H1 (cell line): ENCODE measurements at places on chromosomes 13 and 19.

- peak; percentile 98 for DNase-seq
Measured at GRCh38 chr19:13817615-13818371, 22.6 kb downstream of the ZSWIM4 start.

DNA sequence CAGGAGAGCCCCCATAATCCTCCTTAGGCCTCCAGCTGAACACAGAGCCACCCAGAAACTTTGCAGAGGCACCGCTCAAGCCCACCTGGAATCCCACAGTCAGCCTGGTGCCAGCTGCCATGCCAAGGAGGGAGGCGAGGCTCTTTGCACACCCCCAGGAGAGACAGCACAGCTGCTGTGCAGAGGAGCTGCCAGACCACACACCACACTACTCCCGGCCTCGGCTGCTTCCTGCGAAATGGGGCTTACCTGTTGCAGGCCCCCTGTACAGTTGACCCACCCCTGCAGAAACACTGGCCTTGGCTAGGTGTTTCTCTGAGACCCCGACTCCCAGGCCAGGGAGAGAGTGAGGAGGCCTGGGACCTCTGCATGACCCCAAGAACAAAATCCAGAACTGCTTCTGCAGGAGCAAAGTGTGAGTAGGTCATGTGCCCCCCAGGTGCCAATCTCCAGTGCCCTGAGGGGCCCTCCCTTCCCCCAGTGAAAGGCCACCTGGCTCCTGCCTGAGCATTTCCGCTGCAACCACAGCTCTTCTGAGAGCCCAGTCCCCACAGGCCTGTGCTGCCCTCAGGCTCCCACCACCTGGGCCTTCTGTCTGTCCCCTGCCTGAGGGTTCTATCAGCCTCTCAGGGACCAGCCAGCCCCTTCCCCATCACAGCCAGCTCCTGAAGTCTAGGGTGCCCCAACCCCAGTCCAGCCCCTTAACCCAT is 580.4 kb downstream of the UQCRFS1 start:
- DNase-seq, result no peak

- no peak for DNase-seq
Measured at GRCh38 chr13:100140441-100140840, 51.5 kb downstream of the PCCA start.

DNA sequence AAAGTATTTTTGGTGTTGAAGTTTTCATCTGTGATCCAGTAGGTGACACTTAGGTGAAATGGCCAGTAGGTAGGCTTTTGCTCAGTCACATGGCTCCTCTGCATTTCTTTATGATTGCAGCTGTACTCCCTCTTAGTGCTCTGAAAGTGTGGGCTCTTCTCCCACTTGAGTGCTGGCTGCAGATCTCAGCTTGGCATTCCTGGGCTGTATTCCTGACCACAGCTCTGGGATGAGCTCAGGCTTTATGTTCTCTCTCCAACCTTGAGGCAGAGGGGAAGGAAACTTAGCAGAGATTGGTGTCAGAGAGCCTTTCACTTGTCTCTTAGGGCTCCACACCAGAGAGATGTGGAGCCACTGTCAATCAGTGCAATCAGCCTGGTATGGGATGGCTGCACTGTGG is 254.3 kb downstream of the NDFIP2 start:
- no peak for DNase-seq

GRCh38 chr13:46665633-46666482 is 112.9 kb downstream of the LRCH1 start:
- no peak for DNase-seq

- DNase-seq, result no peak
Measured at GRCh38 chr13:80695841-80696240, 354.9 kb upstream of the SPRY2 start.

- peak; percentile 77 for DNase-seq
Measured at GRCh38 chr19:3366753-3367627, 607 bp downstream of the NFIC start.

- no peak for DNase-seq
Measured at GRCh38 chr13:33322543-33322809, 36.9 kb upstream of the STARD13 start.

GRCh38 chr19:40598121-40598917 is 2.9 kb upstream of the LTBP4 start:
- no peak for DNase-seq

- DNase-seq, result no peak
Measured at GRCh38 chr13:95707442-95708390, 30.8 kb downstream of the DNAJC3 start.

GRCh38 chr19:1513499-1514294 is 878 bp upstream of the ADAMTSL5 start:
- DNase-seq, result peak; percentile 82

GRCh38 chr13:42804244-42804874 is 23.0 kb downstream of the FAM216B start:
- no peak for DNase-seq

DNA sequence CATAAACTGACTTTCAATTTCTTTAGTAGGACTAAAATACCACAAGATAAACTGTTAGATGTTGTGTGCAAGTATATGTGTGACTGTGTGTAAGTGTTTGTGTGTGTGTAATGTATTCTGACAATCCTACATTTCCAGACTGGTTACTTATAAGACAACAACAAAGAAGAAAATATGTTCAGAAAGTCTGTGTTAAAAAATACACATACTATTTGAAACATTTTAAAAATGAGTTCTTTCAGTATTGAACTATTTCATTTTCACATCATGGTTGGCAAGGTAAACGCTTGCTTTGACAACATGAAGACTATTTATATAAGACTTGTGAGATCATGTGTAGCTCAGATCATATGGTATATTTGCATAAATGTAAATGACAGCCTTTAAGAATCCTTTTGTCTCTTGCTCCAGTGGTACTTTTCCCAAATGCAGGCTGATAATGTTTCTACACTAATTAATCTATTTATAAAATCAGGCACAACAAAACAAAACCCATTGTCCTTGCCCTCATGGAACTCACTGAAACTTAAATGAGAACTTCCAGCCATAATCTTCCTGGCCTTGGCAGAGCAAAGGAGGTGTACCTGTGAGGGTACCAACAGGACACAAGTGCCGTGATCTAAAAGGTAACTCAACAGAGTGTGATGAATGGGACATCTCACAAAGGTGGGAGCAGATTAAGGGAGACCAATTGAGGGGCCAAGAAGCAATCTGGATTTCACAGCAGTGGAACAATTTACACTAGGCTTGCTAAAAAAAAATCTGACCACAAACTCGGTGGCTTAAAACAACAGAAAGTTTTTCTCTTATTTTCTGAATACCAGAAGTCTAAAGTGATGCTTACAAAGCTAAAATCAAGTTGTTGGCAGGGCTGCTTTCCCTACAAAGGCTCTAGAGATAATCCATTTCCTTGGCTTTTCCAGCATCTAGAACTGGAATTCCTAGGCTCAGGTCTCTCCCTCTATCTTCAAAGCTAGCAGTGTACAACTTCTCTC is 349.0 kb downstream of the TBC1D4 start:
- DNase-seq, result no peak

DNA sequence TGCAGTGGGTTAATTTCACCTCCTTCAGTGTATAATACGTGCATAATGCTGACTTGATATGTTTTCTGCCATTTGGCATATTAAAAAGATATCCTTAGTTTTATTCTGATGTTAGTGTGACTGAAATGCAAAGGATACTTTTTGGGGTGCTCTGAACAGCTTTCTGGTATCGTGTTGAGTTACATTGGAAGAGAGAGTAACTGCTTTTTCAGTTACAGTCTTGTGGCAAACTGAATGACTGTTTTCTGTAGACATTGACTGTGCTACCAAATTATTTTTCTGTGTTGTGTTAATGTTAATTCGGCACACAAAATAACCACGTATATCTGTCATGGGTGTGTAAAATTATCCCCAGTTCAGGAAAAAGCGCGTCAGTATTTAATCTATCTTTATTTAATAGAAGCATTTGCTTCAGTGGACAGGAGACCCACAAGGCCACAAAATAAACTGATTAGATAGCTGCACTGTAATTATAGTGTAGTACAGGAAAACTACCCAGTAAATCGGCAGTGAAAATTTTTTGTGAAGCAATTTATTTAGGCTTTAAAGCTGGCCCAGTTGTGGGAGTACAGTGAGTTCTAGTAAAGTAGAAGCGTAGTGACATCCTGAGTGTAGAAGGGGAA is 2.5 kb downstream of the URI1 start:
- DNase-seq, result no peak

GRCh38 chr19:45418802-45419201 is 4.9 kb downstream of the ERCC1 start:
- no peak for DNase-seq

DNA sequence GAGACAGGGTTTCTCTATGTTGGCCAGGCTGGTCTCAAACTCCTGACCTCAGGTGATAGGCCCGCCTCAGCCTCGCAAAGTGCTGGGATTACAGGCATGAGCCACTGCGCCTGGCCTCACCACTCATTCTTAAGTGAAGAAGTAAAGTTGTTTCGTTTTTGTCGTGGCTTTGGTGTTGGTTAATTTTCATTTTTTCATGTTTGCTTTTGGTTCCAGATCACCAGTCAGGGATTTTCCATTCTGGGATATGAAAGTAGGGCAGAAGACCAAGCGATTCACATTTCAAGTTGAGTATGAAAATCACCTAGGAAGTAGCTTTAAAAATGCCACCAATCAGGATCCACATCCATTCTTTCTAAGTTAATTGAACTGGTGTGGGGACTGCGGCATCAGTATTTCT is 289.9 kb downstream of the DIAPH3 start:
- no peak for DNase-seq

DNA sequence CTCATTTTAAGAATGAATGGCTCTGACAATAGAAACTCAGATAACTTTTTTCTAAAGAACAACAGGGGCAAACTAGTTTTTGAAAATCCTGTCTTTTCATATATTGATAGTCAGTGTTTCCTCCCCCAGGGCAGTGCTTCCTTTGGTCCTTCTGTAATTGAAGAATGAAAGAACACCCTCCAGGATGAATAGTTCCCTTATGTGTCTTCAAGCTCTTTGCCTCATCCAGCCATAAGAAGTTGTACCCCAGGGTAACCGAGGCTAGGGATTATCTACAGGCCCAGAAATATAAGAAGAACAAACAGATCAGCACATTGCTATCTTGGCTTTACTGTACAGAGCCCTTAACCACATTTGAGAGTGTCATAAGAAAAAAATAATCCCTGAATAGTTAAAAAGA is 12.1 kb upstream of the ERICH6B start:
- DNase-seq, result no peak

GRCh38 chr19:49665351-49666119 is at the start of the genes BCL2L12 and IRF3:
Gene BCL2L12, plus strand, starts transcription at chr19:49665933. Its CDS starts 760 bp downstream, at chr19:49666693.
Gene IRF3, minus strand, starts transcription at chr19:49665857. Its CDS starts 1,019 bp downstream, at chr19:49664838.
- DNase-seq, result peak; percentile 86

- DNase-seq, result peak; percentile 22
Measured at GRCh38 chr19:31506102-31506501, 156.9 kb upstream of the TSHZ3 start.

DNA sequence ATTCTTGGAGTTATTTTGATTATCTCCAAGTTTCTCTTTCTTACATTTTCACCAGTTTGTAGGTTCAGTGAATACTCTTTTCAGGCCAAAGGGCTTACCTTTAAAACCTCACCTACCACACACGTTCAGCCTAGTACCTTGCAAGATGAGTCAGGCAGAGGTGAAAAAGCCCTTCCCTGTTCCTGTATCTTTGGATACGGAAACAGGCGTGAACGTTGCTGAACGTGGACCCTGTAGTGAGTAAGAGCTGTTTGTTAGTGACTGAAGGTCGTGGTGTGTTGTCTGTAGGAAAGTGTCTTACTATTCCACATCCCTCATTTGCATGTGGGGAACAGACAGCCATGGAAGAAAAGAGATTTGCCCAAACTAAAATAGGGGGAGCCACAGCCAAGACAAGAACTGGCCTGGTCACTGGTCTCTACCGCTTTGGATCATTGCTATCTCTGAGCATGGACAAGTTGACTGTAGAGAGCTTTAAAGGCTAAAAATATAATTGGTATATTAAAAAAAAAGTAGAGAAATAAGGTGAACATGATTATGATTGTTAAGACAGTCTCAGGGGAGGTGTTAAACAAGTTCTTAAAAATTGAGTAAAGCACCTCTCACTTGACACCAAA is 3.5 kb downstream of the CEBPG start:
- DNase-seq, result no peak

DNA sequence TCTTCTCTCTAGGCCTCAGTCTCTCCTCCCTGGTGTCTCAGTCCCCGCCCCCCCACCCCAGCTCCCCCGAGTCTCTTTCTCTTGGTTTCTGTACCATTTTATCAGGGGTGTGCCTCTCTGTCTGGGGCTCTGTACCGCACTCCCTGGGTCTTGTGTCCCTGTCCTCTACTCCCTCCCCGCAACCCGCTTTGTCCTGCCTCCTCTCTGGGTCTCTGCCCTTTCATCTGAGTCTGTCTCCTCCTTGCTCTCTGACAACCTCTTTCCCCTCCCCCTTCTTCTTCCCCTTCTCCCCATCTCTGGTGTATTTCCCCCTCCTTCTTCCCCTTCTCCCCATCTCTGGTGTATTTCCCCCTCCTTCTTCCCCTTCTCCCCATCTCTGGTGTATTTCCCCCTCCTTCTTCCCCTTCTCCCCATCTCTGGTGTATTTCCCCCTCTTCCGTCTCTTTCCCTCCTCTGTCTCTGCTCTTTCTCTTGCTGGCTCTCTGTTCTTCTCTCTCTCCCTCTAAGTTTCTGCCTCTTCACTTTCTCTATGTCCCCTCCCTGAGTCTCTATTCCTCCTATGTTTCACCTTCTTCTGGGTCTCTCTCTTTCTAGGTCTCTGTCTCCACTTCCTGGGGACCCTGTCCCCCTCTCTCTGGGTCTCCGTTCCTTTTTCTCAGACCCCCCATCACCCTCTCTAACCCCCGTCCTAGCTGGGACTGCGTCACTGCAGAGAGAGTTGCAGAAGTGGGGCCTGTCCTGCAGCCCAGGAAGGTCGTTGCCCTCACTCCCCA is 2.2 kb upstream of the KCNC3 start:
- DNase-seq, result no peak

DNA sequence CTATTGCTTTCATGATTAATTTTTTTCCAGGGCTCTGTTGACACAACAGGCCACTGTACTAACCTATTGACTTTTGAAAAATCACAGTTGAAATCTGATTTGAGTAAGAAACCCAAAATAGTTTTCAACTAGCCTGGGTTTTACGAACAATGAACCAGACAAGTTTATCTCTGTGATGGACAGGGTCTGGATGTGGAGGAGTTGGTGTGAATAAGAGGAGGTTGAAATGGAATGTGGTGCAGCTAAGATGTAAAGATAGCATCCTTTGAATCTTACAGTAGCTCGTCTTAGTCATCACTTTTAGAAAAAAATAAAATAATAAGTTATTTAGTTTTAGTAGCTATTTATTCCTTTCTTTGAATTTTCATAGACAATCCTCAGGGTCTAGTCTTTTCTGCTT is 8.3 kb upstream of the OXGR1 start:
- DNase-seq, result no peak

- DNase-seq, result no peak
Measured at GRCh38 chr13:113926951-113927660, 46.8 kb downstream of the C13orf46 start.

DNA sequence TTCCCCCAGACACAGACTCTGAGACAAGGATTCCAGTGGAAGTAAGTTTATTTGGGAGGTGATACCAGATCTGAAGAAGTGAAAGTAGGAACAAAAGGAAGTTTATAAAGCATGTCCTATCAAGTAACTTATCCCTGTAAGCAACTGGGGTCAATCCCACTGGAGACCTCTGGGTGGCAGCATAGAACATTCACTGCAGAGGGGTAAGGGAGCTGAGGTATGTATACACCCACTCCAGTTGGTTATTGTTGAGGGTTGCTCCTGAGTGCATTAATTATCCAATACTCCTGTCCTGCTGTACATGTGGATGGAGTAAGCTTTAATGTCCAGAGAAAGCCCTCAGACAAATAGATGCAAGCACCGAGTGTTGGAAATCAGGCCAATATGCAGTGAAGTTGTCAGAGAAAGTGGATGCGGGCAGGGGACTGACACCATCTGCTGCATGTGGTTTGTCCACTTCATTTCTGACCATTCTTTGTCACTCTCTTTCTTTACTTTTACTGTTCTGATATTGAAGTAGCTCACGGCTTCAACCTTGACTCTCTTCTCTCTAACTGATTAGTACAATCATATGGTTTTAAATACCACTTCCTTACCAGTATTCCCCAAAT is 46.7 kb downstream of the NOTCH3 start:
- no peak for DNase-seq
